Activated naive CD8-positive, alpha-beta T cell treated with anti-CD3 and anti-CD28 coated beads, Interleukin-2, amount 10 ng/mL, durations not matched to agents 7 days and 5 days (primary cell): ENCODE measurements at places on chromosomes 7 and 10. TPM values are rescaled to one million over a fixed set of nuclear protein-coding genes. Genes with fewer than 3 reads are reported as not detected.

ANKRD7 gene
- not detected for total RNA-seq

AKR1D1 gene
- not detected for total RNA-seq

HECW1 gene
- total RNA-seq: not detected

TMEM213 gene
- not detected for total RNA-seq

PNLIPRP2 gene
- not detected for total RNA-seq

PTPRN2 gene
- total RNA-seq: 4.9 TPM

DUS4L gene
- total RNA-seq: 10.1 TPM

PIP gene
- total RNA-seq: not detected

OGDHL gene
- total RNA-seq: not detected

ANLN gene
- 57.1 TPM for total RNA-seq

ITGB1 gene
- 77.8 TPM for total RNA-seq

MMS19 gene
- 87.9 TPM for total RNA-seq

CDC14C gene
- not detected for total RNA-seq

LIPF gene
- not detected for total RNA-seq

PCLO gene
- not detected for total RNA-seq

CNNM1 gene
- 0.26 TPM for total RNA-seq

WEE2 gene
- total RNA-seq: not detected

FGFBP3 gene
- 3.0 TPM for total RNA-seq

PAPOLB gene
- not detected for total RNA-seq

RPEL1 gene
- total RNA-seq: not detected

CALML5 gene
- not detected for total RNA-seq

SFTPD gene
- not detected for total RNA-seq

NAT16 gene
- not detected for total RNA-seq

TSPAN13 gene
- total RNA-seq: 0.91 TPM

PLCE1 gene
- not detected for total RNA-seq

ZC3HAV1 gene
- 136 TPM for total RNA-seq

HOXA2 gene
- not detected for total RNA-seq

BICC1 gene
- total RNA-seq: 0.06 TPM

CLDN3 gene
- total RNA-seq: not detected

THSD7A gene
- total RNA-seq: not detected

CUZD1 gene
- total RNA-seq: 3.4 TPM

TRIM74 gene
- total RNA-seq: 2.5 TPM

IL15RA gene
- 21.3 TPM for total RNA-seq

SPDYE6 gene
- total RNA-seq: not detected

KLF14 gene
- not detected for total RNA-seq

MPP7 gene
- 24.2 TPM for total RNA-seq

TLX1 gene
- total RNA-seq: not detected

PDE6C gene
- not detected for total RNA-seq

TMEM176B gene
- total RNA-seq: 0.82 TPM

LDB1 gene
- 115 TPM for total RNA-seq

PRLHR gene
- total RNA-seq: not detected

RGS10 gene
- total RNA-seq: 157 TPM

FKBP6 gene
- total RNA-seq: not detected

OR6V1 gene
- not detected for total RNA-seq

LIPJ gene
- total RNA-seq: not detected

SPDYE8 gene
- total RNA-seq: not detected

GHRHR gene
- not detected for total RNA-seq

MTERF1 gene
- total RNA-seq: 20.9 TPM

AKR1B15 gene
- not detected for total RNA-seq

PARD3 gene
- total RNA-seq: 0.48 TPM

MACROH2A2 gene
- 9.6 TPM for total RNA-seq

ALOX5 gene
- 14.2 TPM for total RNA-seq

TMEM236 gene
- 0.08 TPM for total RNA-seq

NPC1L1 gene
- total RNA-seq: 0.11 TPM

KCNIP2 gene
- total RNA-seq: 3.1 TPM
